Activated CD4-positive, alpha-beta T cell treated with anti-CD3 and anti-CD28 coated beads, Interleukin-2, amount 50 U/mL, for 16 hours (primary cell): ENCODE measurements at places on chromosomes 5 and 9.

DNA sequence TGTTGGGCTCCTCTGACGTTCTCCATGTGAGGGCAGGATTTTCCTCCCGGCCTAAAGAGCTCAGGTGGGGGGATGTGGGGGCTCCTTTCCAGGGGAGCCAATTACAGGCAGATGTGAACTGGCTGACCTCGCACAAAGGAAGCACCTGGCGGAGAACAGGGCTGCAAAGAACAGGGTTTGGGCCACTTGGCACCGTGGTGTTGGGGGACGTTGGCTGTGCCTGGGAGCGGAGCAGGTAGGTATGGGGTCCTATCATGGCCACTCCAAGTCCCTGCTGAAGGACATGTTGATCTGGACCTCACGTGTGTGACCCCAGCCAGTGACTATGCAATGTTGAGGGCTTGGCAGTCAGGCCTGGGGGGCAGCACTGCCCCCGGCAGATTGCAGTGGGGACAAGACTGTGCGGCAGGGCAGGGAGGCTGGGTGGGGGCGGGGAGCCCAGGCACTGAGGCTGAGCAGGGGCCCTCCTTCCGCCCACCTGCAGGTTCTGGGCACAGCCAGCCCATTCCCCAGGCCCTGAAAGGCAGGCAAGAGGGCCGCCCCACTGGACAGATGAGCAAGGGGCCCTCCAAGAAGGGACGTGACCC is 19.4 kb downstream of the FIBCD1 start:
- no peak for DNase-seq

DNA sequence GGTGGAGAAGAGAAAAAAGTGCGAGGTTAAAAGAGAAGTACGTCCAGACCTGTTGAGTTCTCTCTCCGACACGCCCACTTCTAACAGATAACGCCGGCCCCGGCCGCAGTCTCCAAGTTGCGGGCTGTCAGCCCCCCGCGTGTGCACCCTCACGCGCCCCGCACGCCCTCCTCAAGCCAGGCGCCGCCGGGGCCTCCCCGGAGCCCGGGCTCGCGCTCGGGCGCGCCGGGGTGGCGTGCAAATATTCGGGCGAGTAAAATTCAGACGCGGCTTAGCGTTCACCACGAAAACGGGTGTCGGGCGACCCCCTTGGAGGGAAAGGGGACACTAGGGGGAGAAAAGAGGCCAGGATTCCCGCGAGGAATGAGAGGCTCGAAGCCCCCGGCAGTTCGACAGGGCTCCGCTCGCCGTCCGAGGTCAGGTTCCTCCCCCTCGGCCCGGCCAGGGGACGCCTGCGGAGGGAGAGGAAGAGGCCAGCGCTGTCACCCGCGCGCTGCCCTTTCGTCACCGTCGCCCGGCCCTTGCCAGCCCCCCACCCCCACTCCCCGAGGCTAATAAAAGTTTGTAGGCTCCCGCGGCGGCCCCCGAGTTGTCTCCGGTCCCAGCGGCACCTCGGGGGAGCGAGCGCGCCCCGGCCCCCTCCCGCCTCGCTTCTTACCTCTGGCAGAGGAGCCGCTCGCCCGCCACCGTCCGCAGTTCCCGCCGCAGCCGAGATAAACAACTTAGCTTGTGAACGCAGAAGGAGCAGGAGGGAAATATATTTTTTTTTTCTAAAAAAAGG is 743 bp downstream of the NR3C1 start:
- no peak for DNase-seq

- DNase-seq = no peak
Observed at GRCh38 chr9:82991671-82992070, 71.3 kb downstream of the RASEF start.

DNA sequence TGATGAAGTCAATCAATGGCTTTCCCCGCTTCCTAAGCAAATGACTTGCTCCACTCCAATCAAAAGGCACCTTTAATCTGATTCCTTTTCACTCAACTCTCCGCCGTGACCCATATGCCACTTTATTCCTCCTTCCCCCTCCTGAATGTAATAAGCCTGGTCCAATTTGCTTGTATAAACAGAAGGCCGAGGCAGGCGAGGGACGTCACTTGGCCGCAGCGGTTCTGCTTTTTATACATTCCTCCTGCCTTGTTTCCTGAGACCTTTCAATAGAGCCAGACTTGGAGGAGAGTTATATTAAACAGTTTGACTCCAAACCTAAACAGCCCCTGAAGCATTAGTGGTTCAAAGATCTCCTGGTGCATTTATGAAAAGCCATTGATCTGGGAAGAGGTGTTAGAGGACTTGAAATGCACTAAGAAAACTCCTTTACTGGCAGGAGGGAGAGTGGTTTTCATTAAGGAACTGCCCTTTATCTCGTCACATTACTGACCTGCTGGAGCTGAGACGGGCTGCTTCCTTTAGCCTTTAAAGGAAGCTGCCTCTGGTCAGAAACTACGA is 273.4 kb downstream of the SLIT3 start:
- no peak for DNase-seq

DNA sequence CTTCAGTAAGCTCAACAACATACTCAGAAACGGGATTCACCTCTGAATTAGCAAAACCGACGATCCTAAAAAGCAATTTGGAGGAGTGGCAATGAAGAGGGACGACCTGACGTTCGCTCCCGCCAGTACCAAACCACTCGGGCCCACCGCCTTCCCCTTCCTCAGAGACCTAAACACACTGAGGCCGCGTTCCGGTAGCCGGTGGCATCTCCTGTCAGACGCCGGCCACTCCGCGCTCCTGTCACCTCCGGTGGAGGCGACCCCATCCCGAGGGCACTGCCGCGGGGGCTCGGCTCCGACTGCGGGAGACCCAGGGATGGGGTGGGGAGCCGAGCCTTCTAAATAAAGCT is 617 bp downstream of the PPP6C start:
- DNase-seq = peak; percentile 25

GRCh38 chr5:143006501-143006900 is 236.3 kb downstream of the ARHGAP26 start:
- DNase-seq = no peak

- no peak for DNase-seq
Observed at GRCh38 chr5:124132843-124133242, 613.6 kb downstream of the ZNF608 start.

DNA sequence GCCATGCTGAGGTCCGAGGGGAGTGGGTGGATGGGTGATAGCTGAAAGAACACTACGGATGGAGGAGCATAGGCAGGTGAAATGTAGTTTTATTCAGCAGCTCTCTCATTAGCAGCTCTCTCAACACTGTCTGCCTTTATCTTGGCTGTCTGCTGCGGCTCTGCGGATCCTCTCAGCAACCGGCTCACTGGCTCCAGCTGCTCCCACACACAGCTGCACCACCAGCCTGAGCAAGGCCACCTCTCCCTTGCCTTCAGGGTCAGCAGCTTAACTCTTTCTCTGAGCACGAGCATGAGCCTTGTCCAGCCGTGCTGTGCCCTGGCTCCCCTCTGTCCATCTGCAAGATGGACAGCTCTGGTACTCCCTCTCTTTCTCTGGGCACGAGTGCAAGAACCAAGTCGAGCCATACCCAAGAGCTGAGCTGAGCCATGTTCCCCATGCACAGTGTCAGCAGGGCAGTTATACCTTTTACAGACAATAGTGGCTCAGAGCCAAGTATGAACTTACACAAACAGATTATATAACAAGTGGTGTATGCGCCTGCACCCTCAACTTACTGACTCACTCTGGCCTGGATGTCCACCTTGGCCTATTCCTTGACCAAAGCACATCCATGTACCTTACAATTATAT is 108.5 kb downstream of the MACIR start:
- DNase-seq = no peak

DNA sequence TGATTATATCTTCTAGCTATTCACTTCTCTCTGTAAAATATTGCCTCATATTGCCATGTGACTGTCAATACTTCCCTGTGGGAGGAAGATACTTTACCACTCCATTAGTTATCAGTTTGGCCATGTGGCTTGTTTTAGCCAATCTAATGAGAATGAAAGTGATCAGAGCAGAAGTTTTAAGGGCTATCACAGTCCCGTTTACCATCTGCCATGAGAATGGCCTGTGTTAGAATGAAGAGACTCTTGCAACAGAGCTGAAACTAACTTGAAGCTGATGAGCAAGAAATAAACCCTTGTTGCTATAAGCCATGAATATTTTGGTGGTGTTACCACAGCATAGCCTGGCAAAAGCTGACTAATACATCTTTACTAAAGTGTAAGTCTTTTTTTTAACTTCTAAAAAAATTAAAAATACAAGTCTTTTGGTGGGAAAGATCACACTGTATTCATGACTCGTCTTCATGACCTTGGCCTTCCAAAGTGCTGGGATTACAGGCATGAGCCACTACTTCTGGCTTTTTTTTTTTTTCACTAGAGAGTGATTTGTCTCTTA is 68.0 kb upstream of the CTNNA1 start:
- DNase-seq = no peak

DNA sequence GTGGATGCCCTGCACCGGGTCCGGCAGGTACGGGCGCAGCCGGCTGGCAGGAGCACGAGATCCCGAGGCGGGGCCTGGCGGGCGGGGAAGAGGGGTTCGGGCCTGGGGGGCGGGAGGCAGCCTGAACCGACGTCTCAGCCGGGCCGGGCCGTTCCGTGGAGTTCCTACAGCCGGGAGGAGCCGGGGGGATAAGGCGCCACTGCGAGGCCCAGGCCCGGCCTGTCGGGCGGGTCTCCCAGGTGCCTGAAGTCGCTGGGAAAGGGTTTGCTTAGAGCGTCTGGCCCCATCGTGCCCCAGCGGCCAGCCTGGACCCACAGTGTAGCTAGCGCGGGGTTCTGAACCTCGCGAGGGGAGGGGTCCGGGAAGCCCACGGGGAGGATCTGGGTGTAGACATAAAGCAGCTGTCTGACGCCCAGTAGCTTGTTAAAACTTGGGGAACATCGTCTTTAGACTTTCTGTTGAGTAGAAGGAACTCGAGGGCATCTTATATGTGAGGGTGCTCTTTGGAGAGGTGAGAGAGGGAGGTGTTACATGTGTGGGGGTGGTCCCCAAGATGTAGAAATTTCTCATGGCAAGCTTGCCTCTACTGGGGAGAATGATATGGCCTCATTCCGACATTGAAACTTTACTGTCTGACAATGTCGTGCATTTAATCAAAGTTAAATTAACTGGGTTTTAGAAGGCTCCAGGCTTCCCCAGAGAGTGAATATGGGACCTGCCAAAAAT is 524 bp downstream of the FUBP3 start:
- DNase-seq = no peak

DNA sequence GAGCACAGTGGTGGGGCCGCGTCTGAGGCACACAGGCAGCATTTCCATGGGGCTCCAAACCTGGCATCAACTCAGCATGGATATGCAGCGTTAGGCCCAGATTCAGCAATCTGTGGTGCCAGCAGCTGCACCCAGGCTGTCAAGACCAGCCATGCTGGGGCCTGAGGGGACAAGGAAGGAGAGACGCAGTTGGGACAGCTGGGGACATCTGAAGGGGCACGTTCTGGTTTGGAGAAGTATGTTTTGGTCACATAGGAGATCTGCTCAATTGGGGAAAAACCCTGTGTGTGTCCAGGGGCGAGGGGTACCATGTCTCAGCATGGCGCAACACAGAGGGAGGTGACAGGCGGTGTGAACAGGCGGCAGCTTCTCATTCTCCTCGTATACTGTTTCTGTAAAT is 66.6 kb upstream of the ECM2 start:
- no peak for DNase-seq

- no peak for DNase-seq
Observed at GRCh38 chr5:121624035-121624434, 227.6 kb upstream of the FTMT start.

GRCh38 chr5:148776261-148776660 is 50.1 kb upstream of the ADRB2 start:
- DNase-seq = no peak

- DNase-seq = no peak
Observed at GRCh38 chr9:122822938-122823337, 5.5 kb downstream of the PDCL start.

- no peak for DNase-seq
Observed at GRCh38 chr5:161432798-161433197, 113.7 kb downstream of the GABRB2 start.

DNA sequence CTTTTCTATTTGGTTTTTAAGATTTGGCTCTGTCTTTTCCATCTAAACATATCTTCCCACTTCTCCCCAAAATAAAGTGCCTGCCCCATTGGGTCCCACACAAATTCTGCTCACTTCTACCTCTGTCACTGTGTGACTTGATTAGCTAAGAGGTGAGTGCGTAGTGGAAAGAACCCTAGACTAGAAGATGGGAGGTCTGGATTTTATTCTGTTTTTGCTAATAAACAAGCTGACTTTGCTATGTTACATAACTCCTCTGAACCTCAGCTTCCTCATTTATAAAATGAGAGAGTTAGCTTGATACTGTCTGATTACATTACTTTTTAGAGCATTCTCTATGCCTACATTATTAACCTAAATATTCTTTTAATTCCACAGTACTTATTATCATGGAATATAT is 51.3 kb upstream of the PTGER4 start:
- no peak for DNase-seq

DNA sequence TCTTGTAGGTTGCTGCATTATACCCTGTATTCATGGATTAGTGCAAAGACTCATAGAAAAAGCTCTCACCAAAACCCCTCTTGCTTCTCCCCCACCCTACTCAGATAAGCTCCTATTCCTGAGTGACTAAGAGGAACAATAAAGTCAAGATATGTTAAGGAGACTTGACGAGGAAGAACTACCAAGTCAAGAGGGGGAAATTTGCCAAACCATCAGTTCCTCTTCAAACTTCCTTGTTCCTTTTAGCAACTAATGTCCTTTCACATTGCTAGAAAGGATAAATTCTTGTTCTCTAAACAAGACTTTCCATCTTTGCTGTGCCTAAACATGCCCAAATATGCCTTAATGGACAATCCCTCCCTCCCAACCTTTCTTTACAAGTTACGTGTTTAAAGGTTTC is 27.0 kb downstream of the CNOT8 start:
- DNase-seq = no peak

DNA sequence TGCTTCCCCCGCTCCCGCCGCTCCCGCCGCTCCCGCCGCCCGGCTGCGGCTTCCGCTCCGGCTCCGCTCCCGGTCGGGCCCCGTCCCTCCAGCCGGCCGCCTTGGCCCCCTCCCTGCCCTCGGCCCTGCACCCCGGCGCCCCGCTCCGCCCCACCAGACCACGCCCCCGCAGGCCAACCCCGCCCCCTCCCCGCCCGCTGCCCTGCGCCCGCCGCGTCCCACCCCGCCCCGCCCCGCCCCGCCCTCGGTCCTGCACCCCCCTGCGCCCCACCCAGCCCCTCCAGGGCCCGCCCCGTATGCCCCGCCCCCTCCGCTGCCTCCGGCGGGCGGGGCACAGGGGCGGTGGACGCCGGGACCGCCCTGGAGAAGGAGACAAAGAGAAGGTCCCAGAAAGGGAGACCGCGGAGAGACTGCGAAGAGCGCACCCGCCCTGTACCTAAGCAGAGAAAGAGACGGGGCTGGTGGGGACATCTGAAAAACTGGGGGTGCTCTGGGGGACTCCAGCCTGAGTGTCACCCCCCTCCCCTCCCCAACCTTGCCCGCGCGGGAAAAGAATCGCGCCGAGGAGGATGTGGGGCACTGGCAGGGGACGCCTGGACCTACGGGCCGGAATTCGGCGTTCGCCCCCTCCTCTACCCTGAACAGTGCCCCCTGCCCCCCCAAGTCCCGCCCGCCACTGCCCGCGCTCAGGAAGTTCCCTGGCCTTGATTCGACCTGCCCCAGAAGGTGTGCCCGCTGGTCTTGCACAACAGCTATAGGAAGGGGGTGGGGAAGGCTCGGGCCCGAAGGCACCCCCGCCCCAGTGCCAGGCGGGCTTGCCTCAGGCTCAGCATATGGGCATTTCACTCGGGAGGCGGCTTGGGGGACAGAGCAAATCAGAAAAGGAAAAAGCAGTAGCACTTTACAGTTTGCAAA is 42.8 kb upstream of the STXBP1 start:
- peak; percentile 80 for DNase-seq

GRCh38 chr9:2758898-2759510 is 41.7 kb downstream of the KCNV2 start:
- no peak for DNase-seq

GRCh38 chr9:123326662-123327093 is 29.3 kb upstream of the CRB2 start:
- no peak for DNase-seq
